ENCODE measurements at places on chromosomes 7 and 10. TPM values are rescaled to one million over a fixed set of nuclear protein-coding genes. Genes with fewer than 3 reads are reported as not detected.

ARHGEF35 gene
- total RNA-seq, result 1.2 TPM

PODXL gene
- total RNA-seq, result 0.88 TPM

HOXA6 gene
- 0.43 TPM for total RNA-seq

GNG11 gene
- total RNA-seq, result 4.0 TPM

CRPPA gene
- total RNA-seq, result 2.5 TPM

UPP1 gene
- total RNA-seq, result 121 TPM

PLXNA4 gene
- 10.9 TPM for total RNA-seq

DNA sequence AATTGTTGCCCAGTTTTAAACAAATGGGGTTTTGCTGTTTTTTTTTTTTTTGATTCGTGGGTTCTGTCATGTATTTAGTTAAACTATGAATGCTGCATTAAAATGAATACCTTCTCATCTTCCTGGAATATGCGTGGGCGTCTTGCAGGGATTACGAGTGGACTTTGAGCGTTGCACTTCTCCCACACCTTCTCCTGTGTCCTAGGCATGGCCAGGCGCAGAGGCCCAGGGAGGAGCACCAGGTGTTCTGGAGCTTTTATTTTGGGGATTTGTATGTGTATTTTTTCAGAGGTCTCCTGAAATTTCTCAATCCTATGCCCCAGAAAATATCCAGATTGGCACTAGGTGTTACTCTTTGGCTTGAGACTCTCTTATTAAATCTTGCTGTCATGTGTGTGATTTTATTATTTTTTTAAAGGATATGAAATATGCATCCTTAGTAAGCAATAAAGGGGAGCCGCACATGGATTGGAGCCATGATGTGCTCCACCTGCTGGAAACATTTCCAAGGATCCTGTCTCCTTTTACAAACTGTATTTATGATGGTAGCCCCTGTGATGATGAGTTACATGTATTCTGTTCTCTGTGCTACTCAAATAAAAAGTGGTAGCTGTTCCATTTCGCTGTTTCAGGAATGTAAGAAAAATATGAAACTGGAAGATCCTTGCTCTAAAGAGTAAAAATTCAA lies 482.2 kb upstream of the KLF6 start:
- no peaks in the 10 kb centered on the region for H3K27me3 ChIP-seq
- no peaks in the 10 kb centered on the region for H3K4me1 ChIP-seq
- H3K27ac ChIP-seq, result no peak overlapping the region
- no peak overlapping the region for H3K4me3 ChIP-seq

GRCh38 chr7:90995996-90996395 lies 268.2 kb upstream of the FZD1 start:
- no peak overlapping the region for H3K27ac ChIP-seq
- no peaks in the 10 kb centered on the region for H3K36me3 ChIP-seq
- H3K4me1 ChIP-seq, result no peaks in the 10 kb centered on the region
- DNase-seq, result no peak

GRCh38 chr10:19579761-19580545 lies 236.3 kb upstream of the PLXDC2 start:
- no peak overlapping the region for H3K4me3 ChIP-seq
- H3K36me3 ChIP-seq, result no peaks in the 10 kb centered on the region
- no peak for DNase-seq
- no peak overlapping the region for H3K27ac ChIP-seq
- no peaks in the 10 kb centered on the region for H3K27me3 ChIP-seq

GRCh38 chr7:112414855-112415490 lies 35.3 kb upstream of the IFRD1 start:
- no peak for DNase-seq
- no peaks in the 10 kb centered on the region for H3K4me1 ChIP-seq
- no peak overlapping the region for H3K27ac ChIP-seq
- no peaks in the 10 kb centered on the region for H3K27me3 ChIP-seq
- H3K4me3 ChIP-seq, result no peak overlapping the region

- H3K36me3 ChIP-seq, result no peaks in the 10 kb centered on the region
- no peak for DNase-seq
- no peak overlapping the region for H3K4me3 ChIP-seq
- no peak overlapping the region for H3K27ac ChIP-seq
- no peaks in the 10 kb centered on the region for H3K27me3 ChIP-seq
Measured at GRCh38 chr7:132547821-132548220, 28.4 kb downstream of the PLXNA4 start.

DNA sequence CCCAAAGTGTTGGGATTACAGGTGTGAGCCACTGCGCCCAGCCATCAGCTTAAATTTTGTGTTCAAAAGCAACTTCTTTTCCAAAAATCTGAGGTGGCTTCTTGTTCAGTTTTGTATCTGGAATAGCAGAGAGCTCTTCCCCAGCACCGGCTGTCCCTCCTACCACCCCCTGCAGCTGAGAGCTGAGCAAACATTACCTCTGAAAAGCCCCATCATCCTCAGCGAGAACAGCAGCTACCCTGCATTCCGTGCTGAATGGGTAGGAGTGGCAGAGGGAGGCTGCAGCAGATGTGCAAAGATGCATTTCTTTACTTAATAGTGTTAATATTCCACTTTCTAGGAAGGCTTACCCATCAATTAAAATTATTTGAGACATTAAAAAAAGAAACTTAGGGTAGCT lies 31.8 kb downstream of the CCM2 start:
- H3K27ac ChIP-seq, result no peak overlapping the region
- peak; percentile 25 for DNase-seq
- H3K4me3 ChIP-seq, result no peak overlapping the region
- no peaks in the 10 kb centered on the region for H3K27me3 ChIP-seq
- H3K36me3 ChIP-seq, result peaks cover 11% of the 10 kb centered on the region

DNA sequence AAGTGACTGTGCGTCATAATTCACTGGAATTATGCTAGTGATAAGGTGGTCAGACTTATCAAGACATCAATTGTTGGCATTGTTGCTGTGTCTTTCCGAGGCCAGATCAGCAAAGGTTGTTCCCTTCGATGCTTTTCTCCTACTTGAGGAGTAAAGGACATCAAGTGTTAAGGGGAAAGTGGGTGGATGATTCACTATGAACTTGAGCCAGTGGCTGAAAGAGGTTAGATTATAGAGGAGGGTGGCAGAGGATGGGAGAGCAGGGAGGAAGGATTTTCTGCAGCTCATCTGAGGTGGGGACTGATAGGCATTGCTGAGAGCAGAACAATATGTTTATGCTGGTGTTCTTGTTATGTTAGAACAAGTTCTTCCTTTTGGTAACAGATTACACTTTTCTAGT lies 131.4 kb upstream of the AGR3 start:
- no peak for DNase-seq
- H3K36me3 ChIP-seq, result no peaks in the 10 kb centered on the region
- no peak overlapping the region for H3K27ac ChIP-seq
- H3K4me1 ChIP-seq, result peaks cover 3% of the 10 kb centered on the region

DNA sequence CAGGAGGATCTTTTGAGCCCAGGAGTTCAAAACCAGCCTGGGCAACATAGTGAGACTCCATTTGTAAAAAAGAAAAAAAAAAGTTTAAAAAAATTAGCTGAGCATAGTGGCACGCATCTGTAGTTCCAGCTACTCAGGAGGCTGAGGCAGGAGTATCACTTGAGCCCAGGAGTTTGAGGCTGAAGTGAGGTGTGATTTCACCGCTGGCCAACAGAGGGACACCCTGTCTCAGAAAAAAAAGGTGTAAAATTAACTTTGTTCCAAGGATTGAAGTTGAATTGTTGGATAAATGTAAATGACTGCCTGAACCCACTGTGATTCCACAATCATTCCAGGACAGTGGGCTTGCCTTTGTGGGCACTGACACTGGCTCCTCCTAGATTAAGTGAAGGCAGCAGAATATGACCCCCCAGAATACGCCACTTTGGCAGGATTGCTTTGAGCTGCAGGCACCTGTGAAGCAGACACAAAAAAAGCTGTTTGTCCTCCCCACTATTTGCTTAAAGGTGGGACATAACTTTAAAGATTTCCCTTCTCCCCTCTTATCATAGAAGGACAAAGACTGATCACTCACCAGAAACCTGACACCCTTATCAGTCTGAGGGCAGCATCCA lies 57.2 kb upstream of the FOXI2 start:
- H3K4me3 ChIP-seq, result no peak overlapping the region
- DNase-seq, result no peak
- no peaks in the 10 kb centered on the region for H3K36me3 ChIP-seq
- no peaks in the 10 kb centered on the region for H3K27me3 ChIP-seq

DNA sequence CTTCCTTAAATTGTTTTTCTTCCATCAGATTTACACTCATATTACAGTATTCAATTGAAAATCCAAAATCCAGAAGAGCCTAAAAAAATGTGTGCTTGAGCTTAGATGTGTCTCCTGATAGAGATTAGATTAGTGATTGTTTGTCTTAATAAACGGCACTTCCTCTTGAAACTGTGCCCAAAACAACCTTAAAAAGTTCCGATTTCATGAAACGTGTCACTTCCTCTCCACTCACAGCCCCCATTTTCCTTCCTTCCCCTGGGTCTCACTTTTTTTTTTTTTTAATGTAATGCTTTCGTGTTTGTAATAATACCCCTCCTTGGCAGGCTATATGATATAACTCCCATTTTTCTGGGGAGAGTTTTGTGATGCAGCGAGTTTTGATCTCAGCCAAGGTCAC lies 114.8 kb upstream of the ADO start:
- no peaks in the 10 kb centered on the region for H3K27me3 ChIP-seq
- peak overlapping the region; percentile 58 for H3K27ac ChIP-seq
- peaks cover 39% of the 10 kb centered on the region for H3K4me1 ChIP-seq
- H3K36me3 ChIP-seq, result no peaks in the 10 kb centered on the region
- H3K4me3 ChIP-seq, result no peak overlapping the region

DNA sequence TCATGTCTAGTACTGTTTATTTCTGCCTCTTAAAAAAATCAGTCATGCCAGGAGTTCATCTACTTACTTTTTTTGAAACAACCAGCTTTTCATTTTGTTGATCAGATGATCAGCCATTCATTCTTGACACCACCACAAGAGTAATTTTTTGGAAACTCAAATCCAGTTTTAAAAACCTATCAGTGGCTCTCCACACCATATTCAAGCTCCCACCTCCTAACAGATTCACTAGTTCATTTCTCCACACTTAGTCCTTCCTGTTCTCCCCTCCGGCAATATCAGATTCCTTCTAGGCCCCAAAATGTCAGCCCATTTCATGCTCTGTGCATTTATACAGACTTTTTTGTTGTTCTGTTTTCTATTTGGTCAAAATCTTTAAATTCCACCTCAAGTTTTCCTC lies 341.6 kb downstream of the RNLS start:
- H3K4me1 ChIP-seq, result peaks cover 6% of the 10 kb centered on the region
- no peak for DNase-seq
- no peak overlapping the region for H3K4me3 ChIP-seq
- no peak overlapping the region for H3K27ac ChIP-seq
- H3K27me3 ChIP-seq, result no peaks in the 10 kb centered on the region
